Right hindlimb (tissue), 1 donor: ENCODE measurements at places on chromosomes 12 and 14.
A peak's percentile ranks its signal among the peaks of the same experiment; 100 is the strongest.

GRCh38 chr12:113950873-113951272 lies 15.3 kb downstream of the RBM19 start:
- no peak for DNase-seq

DNA sequence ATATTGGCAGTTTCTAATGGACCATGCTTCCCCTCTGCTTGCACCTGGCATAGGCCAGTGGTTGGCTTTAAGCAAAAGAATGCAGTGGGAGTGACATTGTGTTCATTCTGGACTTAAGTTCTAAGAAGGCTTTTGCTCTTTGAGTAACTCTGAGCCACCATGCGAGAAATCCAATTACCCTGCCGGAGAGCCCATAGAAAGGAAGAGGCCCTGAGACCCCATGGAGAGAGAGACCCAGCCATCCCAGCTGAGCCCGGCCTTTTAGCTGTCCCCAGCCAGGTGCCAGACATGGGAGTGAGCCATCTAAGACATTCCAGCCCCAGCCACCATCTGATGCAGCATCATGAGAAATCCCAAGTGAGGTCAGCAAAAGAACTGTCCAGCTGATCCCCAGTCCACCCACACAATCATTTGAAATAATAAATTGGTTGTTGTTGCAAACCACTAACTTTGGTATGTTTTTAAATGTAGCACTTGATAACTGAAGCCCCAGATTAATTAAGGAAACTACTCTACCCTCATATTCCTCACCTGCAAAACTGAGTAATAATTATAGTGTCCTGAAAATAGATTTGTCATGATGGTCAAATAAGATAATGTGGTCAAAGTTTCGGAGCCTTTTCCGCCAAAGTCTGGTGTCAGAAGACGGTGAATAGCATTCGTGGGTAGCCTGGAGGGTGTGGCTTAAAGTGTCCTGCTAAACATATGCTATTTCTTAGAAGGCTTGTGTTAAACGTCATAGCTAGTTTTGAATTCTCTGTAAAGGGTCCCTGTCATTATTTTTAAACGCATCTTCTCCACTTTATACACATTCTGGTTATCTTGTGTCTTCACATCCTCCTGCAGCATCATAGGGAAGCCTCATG lies 166.6 kb upstream of the PELI2 start:
- no peak for DNase-seq

- DNase-seq = no peak
Measured at GRCh38 chr12:56001487-56002100, 4.5 kb downstream of the SUOX start.

DNA sequence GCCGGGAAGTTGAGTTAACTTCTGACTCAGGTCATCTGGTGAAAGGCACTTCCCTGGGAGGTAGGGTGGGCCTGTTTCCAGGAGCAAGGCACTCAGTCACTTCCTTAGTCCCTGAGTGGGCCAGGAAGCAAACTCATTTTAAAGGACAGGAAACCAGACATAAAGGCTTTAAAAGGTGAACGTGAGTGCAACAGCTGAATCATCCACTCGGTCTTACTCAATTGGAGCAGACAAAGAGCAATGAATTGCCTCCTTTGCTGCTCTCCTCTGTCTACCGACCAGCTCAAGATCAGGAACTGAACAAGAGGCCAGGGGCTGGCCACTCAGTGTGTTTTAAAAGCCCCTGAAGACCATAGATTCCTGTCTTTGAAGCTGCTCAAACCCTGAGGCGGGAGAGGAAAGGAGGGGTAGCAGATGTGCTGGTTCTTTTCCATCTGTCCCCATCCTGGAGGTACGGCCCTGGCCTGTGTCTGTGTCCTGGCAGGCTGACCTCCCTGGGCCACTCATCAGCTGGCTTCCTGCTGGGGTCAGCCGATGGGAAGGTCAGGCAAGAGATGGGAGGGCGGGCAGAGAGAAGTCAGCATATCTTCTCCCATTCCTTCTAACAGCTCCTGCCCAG lies 148.9 kb downstream of the PPM1H start:
- peak; percentile 78 for DNase-seq

- DNase-seq = no peak
Measured at GRCh38 chr12:79056775-79057174, 192.2 kb downstream of the SYT1 start.

DNA sequence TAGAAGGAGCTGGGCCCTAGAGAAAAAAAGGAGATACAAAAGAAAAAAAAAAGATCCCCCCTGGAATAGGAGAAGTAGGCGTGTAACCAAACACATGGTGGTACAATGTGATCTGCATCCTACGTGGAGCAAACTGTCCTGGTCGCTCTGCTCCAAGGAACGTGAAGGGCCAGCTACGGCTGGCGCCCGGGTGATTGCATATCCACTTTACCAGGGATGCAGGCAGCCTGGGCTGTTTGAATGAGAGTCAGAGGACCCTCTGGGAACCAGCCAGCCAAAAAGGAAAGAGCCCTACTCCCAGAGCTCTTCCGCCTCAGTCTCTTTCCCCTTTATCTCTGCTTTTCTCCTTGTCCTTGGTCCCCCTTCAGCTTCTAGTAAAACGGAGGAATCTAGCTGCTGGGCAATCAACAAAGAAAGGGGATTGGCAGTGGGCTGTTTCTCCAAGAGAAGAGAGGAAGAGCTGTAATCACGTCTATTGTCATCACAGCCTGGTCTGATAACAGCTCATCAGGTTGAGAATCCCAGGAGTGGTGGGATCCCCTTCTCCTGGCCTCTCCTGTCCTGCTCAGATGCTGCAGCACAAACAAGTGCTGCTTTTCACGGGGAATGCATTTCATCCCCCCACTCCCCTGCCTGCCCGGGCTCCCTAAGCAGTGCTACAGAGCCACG lies 156.0 kb downstream of the ADCK1 start:
- DNase-seq = no peak

- no peak for DNase-seq
Measured at GRCh38 chr12:3277306-3277943, 200.2 kb downstream of the TSPAN9 start.

DNA sequence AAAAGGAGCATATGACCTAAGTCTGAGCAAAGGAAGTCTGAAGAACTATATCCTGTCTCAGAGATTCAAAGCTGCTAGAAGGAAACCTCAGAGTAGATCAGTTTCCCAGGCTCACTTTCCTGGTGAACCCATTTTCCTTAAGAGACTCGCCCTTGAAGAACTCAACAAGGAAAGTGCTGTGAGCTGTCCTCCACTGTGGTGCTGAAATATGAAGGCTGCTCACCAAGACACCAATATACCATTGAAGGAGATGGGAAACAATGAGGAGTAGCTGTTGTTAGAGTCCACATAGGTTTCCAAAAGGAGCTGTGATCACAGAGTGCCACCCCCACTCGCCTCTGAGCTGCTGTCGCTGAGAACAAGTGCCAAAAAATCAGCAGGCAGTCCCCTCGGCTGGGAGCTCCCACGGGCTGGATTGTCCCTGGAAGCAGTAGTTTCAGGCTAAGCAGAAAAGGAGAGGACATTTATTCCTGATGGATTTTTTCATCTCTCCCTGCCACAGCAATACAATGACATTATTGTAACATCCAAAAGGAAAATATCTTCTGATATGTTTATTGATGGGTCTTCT lies 282.1 kb downstream of the RPS29 start:
- DNase-seq = peak; percentile 71

DNA sequence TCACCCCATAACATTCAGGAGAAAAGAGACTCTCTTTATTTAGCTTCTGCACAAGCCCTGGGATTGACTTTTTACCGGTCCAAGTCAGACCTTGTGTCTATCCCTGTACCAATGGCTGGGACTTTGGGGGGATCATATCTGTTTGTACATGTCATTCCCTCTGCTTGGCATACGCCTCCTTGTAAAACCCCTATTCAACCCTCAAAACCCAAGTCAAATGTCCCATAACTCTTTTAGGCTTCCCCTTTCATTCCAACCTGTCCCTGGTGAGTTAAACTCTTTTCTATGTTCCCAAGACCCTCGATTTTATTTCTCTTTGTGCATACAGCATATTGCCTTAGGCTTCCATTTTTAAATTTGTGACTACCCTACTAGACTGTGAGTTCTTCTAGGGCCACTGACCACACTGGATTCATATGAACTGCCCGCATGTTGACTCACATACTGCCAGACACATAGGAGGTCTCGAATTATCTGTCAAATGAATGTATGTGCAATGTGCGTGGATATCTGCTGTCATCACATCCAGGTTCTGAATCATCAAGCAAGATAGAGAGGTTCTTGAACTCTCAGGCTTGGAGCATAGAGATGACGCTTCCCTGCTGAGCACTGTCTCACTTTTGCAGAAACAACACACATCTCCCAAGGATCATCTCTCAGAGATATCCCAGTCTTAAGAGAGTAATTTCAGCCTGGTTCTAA lies 548.6 kb upstream of the TBX3 start:
- no peak for DNase-seq

DNA sequence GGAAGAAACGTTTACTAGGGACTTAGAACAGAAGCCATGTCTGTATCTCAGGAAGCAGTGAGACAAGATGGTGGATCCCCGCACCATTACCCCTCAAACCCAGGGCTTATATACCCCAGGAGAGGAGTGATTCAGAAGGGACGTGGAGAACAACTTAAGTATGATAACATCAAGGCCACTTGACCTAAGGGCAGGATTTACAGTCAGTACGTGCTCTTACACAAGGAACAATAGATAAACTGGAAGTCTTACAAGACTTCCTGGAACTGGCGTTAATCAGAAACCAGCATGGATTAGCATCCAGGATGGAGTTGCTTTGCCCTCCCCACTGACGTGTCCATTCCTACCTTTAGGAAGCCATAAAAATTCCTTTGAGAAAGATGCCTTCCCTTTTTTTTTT lies 8.6 kb upstream of the ETFBKMT start:
- DNase-seq = no peak
